ENCODE measurements at places on chromosomes 6 and 20. TPM values are rescaled to one million over a fixed set of nuclear protein-coding genes. Genes with fewer than 3 reads are reported as not detected.

DNA sequence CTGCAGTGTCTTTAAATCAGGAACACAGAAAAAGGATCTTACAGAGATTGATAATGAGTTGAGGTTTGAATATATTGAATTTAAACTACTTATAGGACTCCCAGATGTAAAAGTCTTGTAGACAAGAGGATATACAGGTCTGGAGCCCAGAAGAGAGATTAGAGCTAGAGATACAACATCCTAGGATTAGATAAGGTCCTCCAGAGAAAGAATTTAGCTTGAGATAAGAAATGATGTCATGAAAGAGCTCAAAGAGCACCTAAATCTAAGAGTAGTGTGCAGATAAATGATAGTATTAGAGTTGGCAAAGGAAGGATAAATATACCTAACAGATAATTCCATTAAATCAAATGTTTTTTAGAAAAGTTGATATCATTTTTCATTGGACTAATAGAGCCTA is 23.9 kb downstream of the EPM2A start:
- H3K27me3 ChIP-seq: no peaks in the 10 kb centered on the region
- H3K27ac ChIP-seq: no peak overlapping the region
- no peaks in the 10 kb centered on the region for H3K4me1 ChIP-seq
- H3K36me3 ChIP-seq: no peaks in the 10 kb centered on the region

- H3K4me1 ChIP-seq: no peaks in the 10 kb centered on the region
- peaks cover 21% of the 10 kb centered on the region for H3K27me3 ChIP-seq
- no peaks in the 10 kb centered on the region for H3K36me3 ChIP-seq
- H3K27ac ChIP-seq: no peak overlapping the region
- DNase-seq: no peak
These were observed 75.7 kb downstream of the DACT2 start for GRCh38 chr6:168243812-168244376.

DNA sequence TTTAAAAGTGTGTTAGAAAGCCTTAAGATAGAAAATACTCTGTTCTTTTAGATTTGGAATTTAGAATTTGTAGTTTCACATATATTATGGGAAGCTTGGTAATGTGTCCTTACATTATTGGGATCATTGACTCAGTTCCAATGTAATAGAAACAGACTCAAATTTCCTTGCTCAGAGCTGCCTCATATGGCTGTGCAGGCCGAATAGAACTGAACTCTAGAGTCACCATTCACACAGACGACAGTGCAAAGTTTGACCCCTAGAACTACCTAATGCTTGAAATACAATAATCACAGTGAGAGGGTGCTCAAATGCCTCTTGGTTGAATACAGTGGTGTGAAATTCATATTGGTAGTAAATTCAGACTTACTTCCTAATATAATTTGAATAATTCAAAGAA is 482.7 kb upstream of the CITED2 start:
- H3K4me3 ChIP-seq: no peak overlapping the region
- H3K36me3 ChIP-seq: no peaks in the 10 kb centered on the region
- H3K27ac ChIP-seq: no peak overlapping the region
- DNase-seq: no peak
- no peaks in the 10 kb centered on the region for H3K27me3 ChIP-seq
- no peaks in the 10 kb centered on the region for H3K4me1 ChIP-seq

GRCh38 chr6:40584741-40585140 is 2.4 kb downstream of the LRFN2 start:
- no peak overlapping the region for H3K4me3 ChIP-seq
- H3K27ac ChIP-seq: no peak overlapping the region
- DNase-seq: no peak
- H3K36me3 ChIP-seq: no peaks in the 10 kb centered on the region
- H3K4me1 ChIP-seq: peaks cover 4% of the 10 kb centered on the region

DNA sequence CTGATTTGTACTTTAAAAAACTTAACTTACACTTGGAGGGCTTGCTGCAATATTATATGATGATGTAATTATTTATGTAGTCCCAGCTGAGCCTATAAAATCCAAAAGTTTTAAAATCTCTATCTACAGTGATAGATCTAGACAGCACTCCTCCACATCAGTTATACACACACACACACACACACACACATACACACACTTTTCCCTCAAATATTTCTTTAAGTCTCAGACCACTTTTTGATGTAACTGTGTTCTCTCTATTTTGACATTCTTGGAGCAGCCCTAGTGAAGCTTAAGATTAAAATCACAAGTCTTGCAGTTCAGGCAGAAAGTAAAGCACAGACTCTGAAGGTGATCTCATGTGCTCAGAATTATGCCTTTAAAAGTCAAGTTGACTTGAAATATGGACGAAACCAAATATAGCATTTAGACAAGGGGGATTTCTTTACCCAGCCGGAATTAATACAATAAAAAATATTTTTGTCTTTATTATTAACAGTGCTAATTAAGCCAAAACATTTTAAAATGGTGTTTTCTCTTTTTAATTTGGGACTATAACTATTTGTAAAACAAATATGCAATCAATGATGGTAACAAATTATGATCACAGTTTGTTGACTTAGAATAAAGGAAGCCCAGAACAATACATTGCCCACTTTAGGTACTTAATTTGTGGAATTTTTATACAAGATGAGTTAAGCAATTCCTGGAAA is 63.5 kb upstream of the TMEM30A start:
- H3K4me3 ChIP-seq: no peak overlapping the region
- no peak overlapping the region for H3K27ac ChIP-seq
- no peaks in the 10 kb centered on the region for H3K4me1 ChIP-seq
- no peak for DNase-seq
- no peaks in the 10 kb centered on the region for H3K36me3 ChIP-seq
- H3K27me3 ChIP-seq: peaks cover 19% of the 10 kb centered on the region

- DNase-seq: no peak
- H3K4me3 ChIP-seq: no peak overlapping the region
- no peaks in the 10 kb centered on the region for H3K4me1 ChIP-seq
- no peak overlapping the region for H3K27ac ChIP-seq
These were observed 23.2 kb downstream of the HLA-DPA1 start for GRCh38 chr6:33050014-33050810.

DNA sequence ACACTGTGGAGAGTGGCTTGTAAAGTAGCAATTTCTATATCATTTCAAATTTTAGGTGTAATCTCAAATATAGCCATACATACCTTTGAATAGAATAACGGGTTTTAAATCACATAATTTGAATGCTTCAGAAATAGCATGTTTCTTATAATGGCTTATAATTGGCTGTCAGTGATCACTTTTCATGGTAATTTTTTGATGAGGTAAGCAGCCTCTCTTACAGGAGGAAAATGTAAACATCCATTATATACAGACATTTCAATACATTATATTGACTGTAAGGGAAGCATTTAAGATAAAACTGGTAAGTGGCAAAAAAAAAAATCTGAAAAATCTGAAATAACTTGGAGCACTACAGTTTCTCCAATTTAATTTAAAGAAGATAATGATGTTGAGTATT is 67.8 kb upstream of the PHACTR2 start:
- H3K27me3 ChIP-seq: no peaks in the 10 kb centered on the region
- H3K36me3 ChIP-seq: no peaks in the 10 kb centered on the region
- no peak for DNase-seq
- no peaks in the 10 kb centered on the region for H3K4me1 ChIP-seq
- no peak overlapping the region for H3K4me3 ChIP-seq

DNA sequence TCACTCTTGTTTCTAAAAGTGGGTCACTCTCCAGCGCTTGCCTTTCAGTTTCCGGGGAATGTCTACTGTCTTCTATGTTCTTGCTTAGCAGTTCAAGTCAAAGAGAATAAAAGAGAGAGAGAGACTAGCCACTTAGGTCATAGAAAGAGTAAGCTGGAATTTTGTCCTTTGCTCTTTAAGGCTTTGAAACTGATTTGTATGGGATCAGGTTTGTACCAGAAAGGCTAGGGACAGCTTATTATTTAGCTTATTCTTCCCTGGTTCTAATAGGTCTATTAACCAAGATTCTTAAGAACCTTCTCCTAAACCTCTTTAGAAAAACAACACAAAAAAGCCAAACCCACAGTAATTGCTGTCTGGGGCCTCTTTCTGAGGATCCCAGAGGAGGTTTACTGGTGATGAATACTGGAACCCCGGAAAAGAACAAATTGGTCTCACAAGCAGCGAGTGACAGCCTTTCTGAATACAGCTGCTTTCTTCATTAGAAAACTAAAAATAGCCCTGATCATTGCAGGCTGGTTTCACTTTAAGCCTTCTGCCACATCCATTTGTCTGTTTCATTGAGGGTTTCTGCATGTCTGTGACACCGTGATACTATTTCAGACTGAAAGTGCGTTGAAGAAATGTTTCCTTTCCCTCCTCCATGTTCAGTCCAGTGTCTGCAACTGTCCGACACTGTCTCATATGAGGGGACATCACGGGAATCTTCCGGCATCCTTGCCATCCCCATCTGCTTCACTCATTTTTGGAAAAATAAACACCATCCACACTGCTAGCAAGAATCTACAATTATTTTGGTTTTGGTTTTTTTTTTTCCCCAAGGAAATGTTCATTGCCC is 75.1 kb upstream of the ATXN1 start:
- H3K4me3 ChIP-seq: no peak overlapping the region
- H3K27me3 ChIP-seq: no peaks in the 10 kb centered on the region
- no peaks in the 10 kb centered on the region for H3K36me3 ChIP-seq
- H3K27ac ChIP-seq: no peak overlapping the region

DNA sequence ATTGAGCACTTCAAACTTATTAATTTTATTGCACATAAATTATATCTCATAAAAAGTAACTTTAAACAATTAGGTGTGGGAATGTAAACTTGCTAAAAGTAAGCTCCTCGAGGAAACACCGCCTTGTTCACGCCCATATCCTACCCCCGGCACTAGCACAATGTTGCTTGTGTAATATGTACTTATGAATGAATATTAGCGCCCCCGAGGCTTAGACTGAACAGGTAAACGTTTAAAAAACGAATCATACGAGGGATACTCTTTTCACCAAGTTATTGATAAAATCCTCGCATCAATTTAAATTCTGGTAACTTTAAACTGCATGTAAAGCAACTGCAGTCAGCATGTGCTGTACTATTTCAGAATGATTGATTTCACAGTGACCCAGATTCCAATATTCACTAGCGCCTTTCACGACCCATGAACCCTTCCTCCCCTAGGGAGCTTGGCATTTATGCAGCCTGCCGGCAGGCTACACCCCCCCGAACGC is 637 bp downstream of the TFB1M start:
- no peak for DNase-seq
- H3K36me3 ChIP-seq: peaks cover 13% of the 10 kb centered on the region
- peak overlapping the region; percentile 89 for H3K27ac ChIP-seq
- H3K27me3 ChIP-seq: no peaks in the 10 kb centered on the region
- peaks cover 33% of the 10 kb centered on the region for H3K4me1 ChIP-seq

- H3K27ac ChIP-seq: no peak overlapping the region
- no peaks in the 10 kb centered on the region for H3K4me1 ChIP-seq
- DNase-seq: no peak
- H3K36me3 ChIP-seq: no peaks in the 10 kb centered on the region
- H3K27me3 ChIP-seq: peaks cover 66% of the 10 kb centered on the region
- H3K4me3 ChIP-seq: no peak overlapping the region
These were observed 4.7 kb upstream of the KCNQ2 start for GRCh38 chr20:63477061-63477616.

- H3K4me3 ChIP-seq: no peak overlapping the region
- no peak for DNase-seq
- H3K27ac ChIP-seq: no peak overlapping the region
- no peaks in the 10 kb centered on the region for H3K27me3 ChIP-seq
These were observed 8.6 kb upstream of the GABBR1 start for GRCh38 chr6:29641430-29642148.

- H3K27ac ChIP-seq: no peak overlapping the region
- H3K36me3 ChIP-seq: no peaks in the 10 kb centered on the region
- H3K4me3 ChIP-seq: no peak overlapping the region
- no peak for DNase-seq
These were observed 453.5 kb upstream of the JARID2 start for GRCh38 chr6:14792118-14792955.

- H3K27ac ChIP-seq: no peak overlapping the region
- peaks cover 52% of the 10 kb centered on the region for H3K36me3 ChIP-seq
- no peaks in the 10 kb centered on the region for H3K27me3 ChIP-seq
- no peak overlapping the region for H3K4me3 ChIP-seq
- peaks cover 13% of the 10 kb centered on the region for H3K4me1 ChIP-seq
- DNase-seq: no peak
These were observed 44.8 kb downstream of the ITPR3 start for GRCh38 chr6:33665957-33666356.

GRCh38 chr20:38471987-38472512 is 593 bp upstream of the RALGAPB start:
- no peaks in the 10 kb centered on the region for H3K27me3 ChIP-seq
- peaks cover 15% of the 10 kb centered on the region for H3K4me1 ChIP-seq
- peak overlapping the region; percentile 73 for H3K4me3 ChIP-seq

GRCh38 chr20:8322662-8323217 is 190.7 kb downstream of the PLCB1 start:
- no peak overlapping the region for H3K27ac ChIP-seq
- H3K4me1 ChIP-seq: no peaks in the 10 kb centered on the region
- H3K4me3 ChIP-seq: no peak overlapping the region
- DNase-seq: no peak

DNA sequence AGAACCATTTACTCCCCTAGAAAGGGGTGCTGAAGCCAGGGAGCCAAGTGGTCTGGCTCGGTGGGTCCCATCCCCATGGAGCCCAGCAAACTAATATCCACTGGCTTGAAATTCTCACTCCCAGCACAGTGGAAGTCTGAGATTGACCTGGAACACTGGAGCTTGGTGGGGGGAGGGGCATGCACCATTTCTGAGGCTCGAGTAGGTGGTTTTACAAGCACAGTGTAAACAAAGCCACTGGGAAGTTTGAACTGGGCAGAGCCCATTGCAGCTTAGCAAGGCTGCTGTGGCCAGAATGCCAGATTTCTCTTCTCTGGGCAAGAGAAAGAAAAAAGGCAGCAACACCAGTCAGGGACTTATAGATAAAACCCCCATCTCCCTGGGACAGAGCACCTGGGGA is 855.8 kb upstream of the CITED2 start:
- no peaks in the 10 kb centered on the region for H3K27me3 ChIP-seq
- H3K4me3 ChIP-seq: no peak overlapping the region
- no peaks in the 10 kb centered on the region for H3K4me1 ChIP-seq
- no peak for DNase-seq
- H3K36me3 ChIP-seq: no peaks in the 10 kb centered on the region

GRCh38 chr6:50301307-50301706 is 251.6 kb upstream of the DEFB112 start:
- H3K27me3 ChIP-seq: no peaks in the 10 kb centered on the region
- no peak overlapping the region for H3K27ac ChIP-seq
- H3K4me1 ChIP-seq: no peaks in the 10 kb centered on the region
- H3K36me3 ChIP-seq: no peaks in the 10 kb centered on the region
- DNase-seq: no peak

DNA sequence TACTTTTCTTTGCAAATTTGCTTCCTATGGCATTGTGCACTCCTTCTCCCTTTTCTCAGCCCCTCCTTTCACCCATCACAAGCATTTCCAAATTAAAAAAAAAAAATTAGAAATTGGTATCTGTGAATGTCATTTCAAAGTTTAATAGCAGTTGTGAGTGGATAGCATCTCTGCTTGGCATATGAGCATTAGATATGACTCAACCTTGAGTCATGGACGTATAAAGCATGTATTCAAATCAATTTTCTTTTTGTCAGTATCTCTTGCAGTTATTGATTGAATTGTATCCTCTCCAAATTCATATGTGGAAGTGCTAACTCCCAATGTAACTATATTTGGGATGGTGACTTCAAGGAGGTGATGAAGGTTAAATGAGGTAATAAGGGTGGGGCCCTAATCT is 60.1 kb upstream of the MAP3K7 start:
- H3K27me3 ChIP-seq: no peaks in the 10 kb centered on the region
- no peak for DNase-seq
- no peaks in the 10 kb centered on the region for H3K36me3 ChIP-seq
- no peak overlapping the region for H3K4me3 ChIP-seq
- no peak overlapping the region for H3K27ac ChIP-seq

The CD93 gene
- polyA plus RNA-seq: 0.01 TPM

The LY6G6D gene
- not detected for polyA plus RNA-seq

The CNKSR3 gene
- polyA plus RNA-seq: 1.9 TPM

The CAPN11 gene
- polyA plus RNA-seq: 0.04 TPM

The TOMM34 gene
- 47.7 TPM for polyA plus RNA-seq

The SSTR4 gene
- polyA plus RNA-seq: not detected

The RING1 gene
- 20.3 TPM for polyA plus RNA-seq

Data from keratinocyte (primary cell).